ENCODE measurements at places on chromosomes 6 and 20.
A peak's percentile ranks its signal among the peaks of the same experiment; 100 is the strongest.

DNA sequence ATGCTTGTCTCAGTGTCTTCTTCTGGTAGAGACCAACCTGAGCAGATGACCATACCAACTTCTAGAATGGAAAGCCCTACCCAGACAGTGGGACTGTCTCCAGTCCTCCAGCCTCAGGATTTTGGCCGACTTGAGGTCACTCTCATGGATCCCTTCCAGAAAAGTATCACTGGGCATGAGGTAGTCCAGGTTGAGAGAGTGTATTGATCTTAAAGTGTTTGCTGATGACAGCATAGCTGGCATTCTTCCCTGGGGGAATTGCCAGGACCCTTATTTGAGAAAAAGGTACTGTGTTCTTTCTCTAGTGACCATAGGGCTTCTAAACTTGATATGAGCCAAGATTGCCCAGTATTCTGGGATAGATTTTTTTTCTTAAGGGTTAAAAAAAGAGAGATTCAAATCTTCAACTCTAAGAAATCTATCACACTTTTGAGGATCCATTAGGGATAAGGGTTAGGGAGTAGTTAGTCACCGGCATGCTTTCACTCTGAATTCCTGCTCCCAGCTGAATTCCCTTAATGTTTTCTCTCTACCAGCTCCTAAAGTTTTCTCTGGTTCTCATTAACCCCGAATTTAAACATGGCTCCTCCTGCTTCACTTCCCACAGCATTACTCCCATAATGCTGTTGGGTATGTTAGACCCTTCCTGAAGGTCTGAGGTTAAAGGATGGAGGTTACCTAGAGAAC lies 73.6 kb upstream of the FLRT3 start:
- H3K27ac ChIP-seq: no peak overlapping the region
- H3K4me1 ChIP-seq: peaks cover 31% of the 10 kb centered on the region
- DNase-seq: no peak
- H3K4me3 ChIP-seq: no peak overlapping the region
- no peaks in the 10 kb centered on the region for H3K36me3 ChIP-seq

DNA sequence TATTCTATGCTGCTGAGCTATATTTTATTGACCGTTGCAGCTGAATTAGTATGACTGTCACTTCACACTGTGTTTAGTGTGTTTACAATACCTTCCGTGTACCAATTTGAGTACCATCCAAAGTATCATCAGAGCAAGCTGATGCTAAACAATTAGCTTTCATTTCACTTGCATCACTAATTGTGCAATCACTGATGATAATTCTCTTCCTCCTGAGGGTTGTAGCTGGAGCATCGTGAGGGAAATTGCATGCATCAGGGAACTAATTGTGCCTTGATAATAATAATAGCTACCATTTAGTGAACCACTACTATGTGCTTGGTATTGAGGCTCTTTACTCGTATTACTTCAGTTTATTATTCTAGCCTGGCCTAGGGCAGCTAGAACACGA lies 384.8 kb upstream of the SOX4 start:
- peaks cover 59% of the 10 kb centered on the region for H3K36me3 ChIP-seq
- no peak overlapping the region for H3K4me3 ChIP-seq
- DNase-seq: no peak
- H3K4me1 ChIP-seq: peaks cover 19% of the 10 kb centered on the region
- H3K27ac ChIP-seq: no peak overlapping the region

DNA sequence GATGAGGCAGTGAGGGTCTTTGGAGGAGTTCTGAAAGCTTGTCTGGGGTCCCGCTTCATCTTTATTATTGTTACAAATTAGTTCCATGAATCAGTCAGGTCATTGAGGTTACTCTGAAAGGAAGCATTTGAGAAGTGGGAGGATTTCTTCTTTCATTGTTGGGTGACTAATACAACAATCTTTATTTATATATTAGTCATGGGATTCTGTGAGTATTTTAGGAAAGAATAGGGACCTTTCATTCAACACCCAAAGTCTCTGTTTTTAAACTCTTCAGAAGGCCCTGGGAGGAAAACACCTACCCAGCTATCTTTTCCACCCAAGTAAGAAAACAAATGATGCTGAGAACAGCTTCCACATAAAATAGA lies 98.3 kb downstream of the SOD2 start:
- H3K36me3 ChIP-seq: no peaks in the 10 kb centered on the region
- H3K4me1 ChIP-seq: peaks cover 12% of the 10 kb centered on the region
- H3K27ac ChIP-seq: peak overlapping the region; percentile 50
- H3K27me3 ChIP-seq: no peaks in the 10 kb centered on the region

GRCh38 chr20:62771396-62772102 lies 24.7 kb upstream of the MRGBP start:
- no peak overlapping the region for H3K27ac ChIP-seq
- DNase-seq: no peak
- peaks cover 61% of the 10 kb centered on the region for H3K4me1 ChIP-seq

DNA sequence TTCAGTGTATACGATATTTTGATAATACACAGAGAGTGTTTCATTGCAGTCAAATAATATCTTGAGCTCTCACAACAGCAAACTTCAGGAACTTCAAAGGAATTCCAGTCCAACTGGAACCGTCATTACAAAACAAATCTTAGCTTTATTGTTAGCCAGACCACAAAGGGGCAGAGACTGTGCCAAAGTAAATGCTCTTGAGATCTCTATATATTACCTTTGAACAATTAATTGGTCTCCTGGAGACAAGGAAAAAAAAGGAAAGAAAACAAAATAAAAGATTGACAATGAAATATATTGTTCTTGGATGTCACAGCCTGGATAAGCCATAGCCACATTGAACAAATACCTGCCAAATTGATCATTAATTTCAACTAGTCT lies 70.0 kb downstream of the FOXC1 start:
- H3K27me3 ChIP-seq: peaks cover 4% of the 10 kb centered on the region
- no peak overlapping the region for H3K4me3 ChIP-seq
- no peak overlapping the region for H3K27ac ChIP-seq
- H3K36me3 ChIP-seq: peaks cover 24% of the 10 kb centered on the region
- peaks cover 33% of the 10 kb centered on the region for H3K4me1 ChIP-seq

GRCh38 chr20:63657937-63658748 lies at the start of gene RTEL1:
Gene RTEL1, plus strand, starts transcription at chr20:63658312. Its CDS starts 1,091 bp downstream, at chr20:63659403.
- peaks cover 3% of the 10 kb centered on the region for H3K27me3 ChIP-seq
- peak within 1 kb of the TSS; percentile 92 for H3K27ac ChIP-seq
- H3K36me3 ChIP-seq: peaks cover 10% of the 10 kb centered on the region
- H3K4me1 ChIP-seq: peaks cover 39% of the 10 kb centered on the region
- DNase-seq: peak; percentile 92
